ENCODE measurements at places on chromosomes 13 and 19.

GRCh38 chr19:51131780-51132680, 7.3 kb downstream of the SIGLEC9 start:
- DNase-seq = peak; percentile 3

DNA sequence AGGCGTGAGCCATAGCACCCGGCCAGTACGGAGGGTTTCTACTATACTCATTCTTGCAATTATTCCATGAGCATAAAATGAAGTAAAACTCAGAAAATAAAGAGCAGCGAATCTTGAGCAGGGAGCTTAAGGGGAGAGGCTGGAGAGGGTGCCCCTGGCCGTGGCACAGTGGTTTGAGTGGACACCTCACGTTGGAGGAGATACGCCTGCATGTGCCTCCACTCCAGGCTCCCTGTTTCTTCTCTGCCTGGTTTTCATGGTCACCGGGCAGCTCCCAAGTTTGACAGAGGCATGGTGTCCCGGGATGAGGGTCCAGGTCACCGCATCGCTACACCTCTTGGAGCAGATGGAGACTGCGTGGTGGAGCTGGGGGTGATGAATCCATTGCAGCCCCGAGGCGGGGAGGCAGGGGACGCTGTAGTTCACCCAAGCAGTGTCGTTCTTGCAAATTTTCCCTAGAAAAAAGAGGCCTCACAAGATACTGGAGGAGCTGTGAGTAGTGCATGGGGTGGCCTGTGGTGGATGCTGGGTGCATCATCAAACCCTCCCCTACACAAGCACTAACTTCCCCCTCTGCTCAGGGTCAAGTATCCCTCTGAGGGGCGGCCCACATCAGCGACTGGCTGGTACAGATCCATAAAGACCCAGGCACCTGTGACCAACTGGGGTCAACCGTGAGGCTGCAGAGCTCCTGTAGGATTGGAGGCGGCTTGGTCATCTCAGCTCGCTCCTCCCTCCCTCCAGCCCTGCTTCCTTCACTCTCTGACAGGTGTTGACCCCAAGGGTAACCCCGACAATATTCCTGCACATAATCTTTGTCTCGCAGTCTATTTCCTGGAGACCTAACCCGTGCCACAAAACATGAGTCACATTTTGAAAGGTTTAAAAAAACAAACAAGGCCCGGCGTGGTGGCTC, 3.6 kb upstream of the MIER2 start:
- DNase-seq = no peak

GRCh38 chr19:30084390-30084819, 142.4 kb downstream of the URI1 start:
- DNase-seq = no peak

GRCh38 chr13:40163066-40164000, 503.1 kb downstream of the FOXO1 start:
- no peak for DNase-seq

DNA sequence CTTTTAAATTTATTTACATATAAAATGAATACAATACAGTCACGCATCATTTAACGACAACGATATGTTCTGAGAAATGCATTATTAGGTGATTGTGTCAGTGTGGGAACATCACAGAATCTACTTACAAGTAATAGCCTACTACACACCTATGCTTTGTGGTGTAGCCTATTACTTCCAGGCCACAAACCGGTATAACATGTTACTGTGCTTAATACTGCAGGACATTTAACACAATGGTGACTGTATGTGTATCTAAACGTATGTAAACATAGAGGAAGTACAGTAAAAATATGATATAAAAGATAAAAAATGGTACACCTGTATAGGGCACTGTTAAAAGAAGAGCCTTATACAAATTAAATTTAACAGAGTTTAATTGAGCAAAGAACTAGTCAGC, 62.4 kb upstream of the KLHL1 start:
- DNase-seq = no peak

GRCh38 chr13:78015782-78016181, 97.2 kb upstream of the EDNRB start:
- no peak for DNase-seq

GRCh38 chr19:20162821-20163220, 4.2 kb upstream of the ZNF486 start:
- no peak for DNase-seq

DNA sequence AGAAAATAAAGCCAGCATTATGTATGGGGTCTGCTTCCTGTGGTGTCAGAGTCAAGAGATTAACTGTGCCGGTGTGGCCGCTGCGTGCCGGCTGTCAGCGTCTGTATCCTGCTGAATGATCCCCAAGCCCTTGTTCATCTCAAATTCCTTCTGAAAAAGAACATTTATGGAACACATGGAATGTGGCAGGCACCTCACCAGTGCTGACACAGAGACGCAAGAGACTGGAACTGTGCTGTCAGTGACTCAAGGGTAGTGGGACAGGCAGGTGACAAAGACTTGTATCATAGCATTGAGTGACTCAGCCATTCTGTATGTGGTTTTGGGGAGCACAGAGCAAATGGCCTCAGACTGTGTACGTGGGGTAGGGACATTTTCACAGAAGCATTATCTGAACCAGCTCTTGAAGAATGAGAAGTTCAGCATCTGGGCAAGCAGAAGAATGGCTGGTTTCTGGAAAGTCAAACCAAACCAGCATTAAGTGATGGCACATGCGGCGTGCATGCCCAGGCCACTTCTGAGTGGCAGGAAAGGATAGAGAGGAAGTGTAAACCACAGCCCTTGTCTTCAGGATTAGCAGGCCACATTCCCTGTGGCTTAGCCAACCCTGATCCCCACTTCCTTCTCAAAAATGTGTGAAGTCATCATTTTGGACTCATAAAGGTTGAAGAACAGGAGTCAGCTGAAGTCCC, 54.0 kb upstream of the IRS2 start:
- peak; percentile 58 for DNase-seq

Measured in GM04503 (cell line).